Activated CD4-positive, alpha-beta T cell treated with anti-CD3 and anti-CD28 coated beads, Interleukin-2, amount 50 U/mL, for 24 hours (primary cell): ENCODE measurements at places on chromosomes 7 and 10.

DNA sequence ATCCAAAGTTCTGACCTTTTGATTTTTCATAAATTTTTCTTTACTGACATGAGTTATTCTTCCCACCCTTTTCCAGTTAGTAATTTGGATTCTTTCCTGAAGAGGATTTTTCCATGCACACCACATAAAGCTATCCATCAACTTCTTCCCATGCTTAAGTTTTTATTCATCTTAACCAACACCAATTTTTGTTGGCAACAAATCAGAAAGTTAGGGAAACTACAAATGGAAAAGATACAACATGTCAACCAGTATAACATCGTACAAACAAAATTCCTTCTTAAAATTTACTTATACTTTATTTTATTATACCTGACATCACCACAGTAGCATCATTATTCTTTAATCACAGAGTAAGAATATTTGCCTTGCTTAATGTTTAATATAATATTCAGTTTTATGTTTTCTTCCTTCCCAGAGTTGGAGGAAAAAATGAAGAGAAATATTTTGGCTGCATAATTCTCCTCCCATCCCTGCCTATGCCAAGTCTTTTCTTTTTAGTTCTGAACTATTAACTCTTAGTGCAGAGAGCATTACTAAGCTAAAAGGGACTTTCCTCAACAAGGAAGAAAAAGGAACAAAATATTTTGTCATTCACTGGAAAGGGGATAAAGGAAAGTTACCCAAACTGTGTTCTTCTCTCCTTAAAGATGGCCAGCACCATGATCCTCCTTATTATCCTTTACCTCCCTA, 67.5 kb upstream of the MEOX2 start:
- no peak for DNase-seq

DNA sequence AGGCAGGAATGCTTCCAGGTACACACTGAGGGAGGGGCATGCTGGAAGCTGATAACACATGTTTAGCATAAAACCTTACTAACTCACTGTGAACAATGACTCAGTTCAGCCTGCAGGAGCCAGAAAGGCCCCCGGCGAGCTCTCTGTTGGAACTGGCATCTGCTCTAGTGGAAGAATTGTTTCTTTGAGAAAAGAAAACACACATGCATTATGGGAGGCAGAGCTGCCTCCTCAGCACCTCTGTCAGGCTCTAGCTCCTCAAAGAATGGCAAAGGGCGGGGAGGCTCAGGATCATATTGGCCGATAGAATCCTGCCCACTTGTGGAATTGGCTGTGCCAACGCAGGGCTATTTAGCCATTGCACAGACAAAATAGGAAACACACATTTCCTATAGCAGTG, 338.3 kb downstream of the CXCL12 start:
- DNase-seq, result no peak

DNA sequence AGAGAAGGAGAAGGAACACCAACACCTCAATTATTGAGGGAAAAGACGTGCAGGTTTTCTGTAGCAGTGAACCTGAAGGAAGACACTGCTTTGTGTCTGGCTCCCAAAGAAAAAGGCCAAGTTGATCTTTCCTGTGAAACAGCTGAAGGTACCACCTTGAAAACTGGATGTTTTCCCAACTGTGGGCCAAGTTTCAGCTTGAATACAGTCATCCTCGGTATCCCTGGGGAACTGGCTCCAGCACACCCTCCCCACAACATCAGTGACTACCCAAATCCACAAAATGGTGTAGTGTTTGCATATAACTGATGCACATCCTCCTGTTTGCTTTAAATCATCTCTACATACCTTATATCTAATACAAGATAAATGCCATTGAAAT, 297.0 kb upstream of the PITRM1 start:
- no peak for DNase-seq

DNA sequence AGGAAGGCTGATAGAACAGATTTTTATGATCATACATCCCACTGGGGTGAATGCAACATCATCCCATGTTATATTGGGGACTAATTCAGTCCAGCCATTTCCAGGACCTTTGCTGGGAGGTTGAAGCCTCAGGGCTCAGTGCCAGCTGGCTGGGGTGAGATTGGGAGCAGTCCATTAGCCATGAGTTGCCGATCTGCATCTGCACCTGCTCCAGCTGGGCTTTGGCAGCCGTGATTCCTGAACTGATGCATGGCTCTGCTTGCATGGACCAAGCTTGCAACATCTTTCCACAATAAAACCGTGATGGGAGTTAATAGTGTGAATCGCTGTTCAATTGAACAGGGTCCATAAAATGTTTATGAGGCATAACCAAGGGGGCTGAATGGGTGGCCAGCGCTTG, 346.9 kb downstream of the TYW1 start:
- DNase-seq, result no peak

GRCh38 chr10:7373039-7373438, 37.8 kb downstream of the SFMBT2 start:
- DNase-seq, result no peak

DNA sequence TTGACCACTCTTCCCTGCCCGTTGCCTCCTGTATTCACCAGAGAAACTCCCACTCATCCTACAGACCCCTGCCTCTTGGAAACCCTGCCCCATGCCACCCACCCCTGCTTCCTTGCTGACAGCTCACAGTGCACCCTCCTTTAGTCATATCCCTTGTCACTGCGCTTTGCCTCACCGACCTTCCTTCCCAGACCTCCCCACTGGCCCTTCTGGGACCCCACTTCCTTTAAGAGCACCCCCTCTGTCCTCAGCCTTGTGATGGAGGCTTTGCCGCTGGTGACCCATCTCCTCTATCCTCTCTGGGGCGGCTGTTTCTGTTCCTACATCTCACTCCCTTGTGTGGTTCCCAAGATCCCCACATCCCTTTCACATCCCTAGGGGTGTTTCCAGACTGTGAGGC, 92.8 kb upstream of the ZMIZ1 start:
- no peak for DNase-seq

GRCh38 chr7:81692146-81692905, 77.5 kb downstream of the HGF start:
- no peak for DNase-seq

DNA sequence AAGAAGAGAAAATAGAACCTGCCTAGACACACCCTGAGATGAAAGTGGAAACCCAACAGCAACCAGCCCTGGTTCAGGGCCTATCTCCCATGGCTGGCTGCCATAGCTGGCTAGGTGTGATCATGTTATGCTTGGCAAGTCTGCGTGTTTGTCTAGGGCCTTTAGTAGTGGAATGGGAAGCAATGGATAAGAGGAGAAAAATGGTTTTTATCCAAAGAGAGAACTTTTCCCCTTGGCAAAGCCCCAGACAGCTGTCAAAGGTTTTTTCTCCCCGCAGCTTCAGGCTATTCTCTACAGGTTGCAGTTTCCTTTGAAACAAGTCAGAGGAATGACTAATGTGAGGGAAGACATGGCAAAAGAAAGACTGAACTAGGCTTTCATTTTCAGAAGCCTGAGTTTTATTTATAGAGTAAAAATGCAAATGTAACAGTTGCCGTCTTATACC, 161.5 kb downstream of the SEMA3D start:
- no peak for DNase-seq

DNA sequence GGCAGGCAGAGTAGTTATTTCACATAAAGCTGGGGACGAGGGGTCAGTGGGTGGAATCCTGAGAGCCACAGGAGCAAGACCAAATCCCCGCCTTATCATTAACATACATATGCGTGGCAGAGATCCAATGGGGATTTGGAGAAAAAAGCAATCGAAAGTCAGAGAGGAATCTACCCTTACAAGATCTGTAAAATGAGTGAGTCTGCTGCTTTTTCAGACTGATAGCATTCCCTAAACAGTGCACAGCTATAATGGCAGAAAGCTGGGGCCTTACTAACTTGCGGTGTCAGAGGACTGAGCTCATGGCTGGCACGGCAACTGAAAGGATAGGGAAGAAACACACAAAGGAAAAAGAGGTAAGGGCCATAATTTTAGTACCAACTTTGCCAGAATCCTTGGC, 25.0 kb downstream of the GPR22 start:
- no peak for DNase-seq

DNA sequence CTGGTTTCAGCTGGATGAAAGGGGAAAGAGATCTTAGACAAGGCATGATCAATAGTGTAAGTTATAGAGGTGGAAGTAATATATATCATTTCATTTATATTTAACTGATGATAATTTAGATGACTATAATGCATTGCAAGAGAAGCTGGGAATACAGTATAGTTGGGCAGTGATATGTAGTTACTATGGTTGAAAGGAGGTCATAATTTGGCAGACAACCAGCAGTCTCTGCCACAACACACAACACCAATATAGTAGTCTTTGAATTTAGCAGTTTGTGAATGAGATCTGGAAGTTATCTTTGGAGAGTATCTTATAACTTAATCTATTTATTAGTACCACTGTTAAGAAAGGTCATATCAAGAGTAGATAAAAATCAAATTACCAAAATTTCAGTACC, 39.9 kb downstream of the TAX1BP1 start:
- DNase-seq, result no peak

DNA sequence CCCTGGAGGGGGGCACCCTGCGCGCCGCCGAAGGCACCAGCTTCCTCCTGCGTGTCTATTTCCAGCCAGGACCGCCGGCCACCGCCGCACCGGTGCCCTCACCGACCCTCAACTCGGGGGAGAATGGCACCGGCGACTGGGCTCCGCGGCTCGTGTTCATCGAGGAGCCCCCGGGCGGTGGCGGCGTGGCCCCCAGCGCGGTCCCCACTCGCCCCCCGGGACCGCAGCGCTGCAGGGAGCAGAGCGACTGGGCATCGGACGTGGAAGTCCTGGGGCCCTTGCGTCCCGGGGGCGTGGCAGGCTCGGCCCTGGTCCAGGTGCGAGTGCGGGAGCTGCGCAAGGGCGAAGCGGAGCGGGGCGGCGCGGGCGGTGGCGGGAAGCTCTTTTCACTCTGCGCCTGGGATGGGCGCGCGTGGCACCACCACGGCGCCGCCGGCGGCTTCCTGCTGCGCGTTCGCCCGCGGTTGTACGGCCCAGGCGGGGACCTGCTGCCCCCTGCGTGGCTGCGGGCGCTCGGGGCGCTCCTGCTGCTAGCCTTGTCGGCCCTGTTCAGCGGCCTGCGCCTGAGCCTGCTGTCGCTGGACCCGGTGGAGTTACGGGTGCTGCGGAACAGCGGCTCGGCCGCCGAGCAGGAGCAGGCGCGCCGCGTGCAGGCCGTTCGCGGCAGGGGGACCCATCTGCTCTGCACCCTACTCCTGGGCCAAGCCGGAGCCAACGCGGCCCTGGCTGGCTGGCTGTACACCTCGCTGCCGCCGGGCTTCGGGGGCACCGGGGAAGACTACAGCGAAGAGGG, 594 bp downstream of the CNNM1 start:
- no peak for DNase-seq

DNA sequence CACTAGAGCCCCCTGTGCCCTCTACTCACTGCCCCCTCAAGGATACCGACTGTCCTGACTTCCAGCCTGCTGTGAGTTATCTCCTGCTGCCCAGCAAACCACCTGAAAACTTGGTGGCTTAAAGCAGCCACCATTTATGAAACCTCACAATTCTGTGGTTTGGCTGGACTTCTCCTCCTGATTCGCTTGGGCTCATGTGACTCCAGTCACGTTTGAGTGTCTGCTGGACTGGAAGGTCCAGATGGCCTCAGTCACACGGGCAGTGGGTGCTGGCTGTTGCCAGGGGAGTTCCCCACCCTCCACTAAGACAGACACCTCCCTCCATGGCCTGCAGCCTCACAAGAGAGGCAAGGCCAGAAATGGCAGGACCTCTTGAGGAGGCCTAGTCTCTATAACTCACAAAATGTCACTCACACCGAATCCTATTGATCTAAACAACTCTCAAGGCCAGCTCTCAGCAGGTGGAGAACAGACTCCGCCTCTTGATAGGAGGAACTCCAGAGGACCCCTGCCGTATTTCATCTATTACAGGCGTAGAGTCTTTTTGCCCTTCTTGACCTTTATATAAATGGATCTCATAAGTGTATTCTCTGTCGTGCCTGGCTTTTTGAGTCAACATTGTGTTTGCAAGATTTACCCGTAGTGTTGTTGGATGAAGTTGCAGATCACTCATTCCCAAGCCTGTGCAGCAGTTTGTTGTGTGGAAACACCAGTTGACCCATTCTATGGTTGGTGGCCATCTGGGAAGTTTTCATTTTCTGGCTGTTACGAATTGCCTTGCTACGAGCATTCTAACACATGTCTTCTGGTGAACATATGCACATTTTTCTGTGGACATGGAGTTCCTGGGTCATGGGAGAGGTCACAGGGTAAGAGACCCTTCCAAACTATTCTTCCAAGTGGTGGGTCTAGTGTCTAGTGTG, 48.3 kb downstream of the ZMIZ1 start:
- DNase-seq, result no peak

GRCh38 chr10:116444527-116445142, 17.0 kb downstream of the PNLIPRP3 start:
- DNase-seq, result no peak

DNA sequence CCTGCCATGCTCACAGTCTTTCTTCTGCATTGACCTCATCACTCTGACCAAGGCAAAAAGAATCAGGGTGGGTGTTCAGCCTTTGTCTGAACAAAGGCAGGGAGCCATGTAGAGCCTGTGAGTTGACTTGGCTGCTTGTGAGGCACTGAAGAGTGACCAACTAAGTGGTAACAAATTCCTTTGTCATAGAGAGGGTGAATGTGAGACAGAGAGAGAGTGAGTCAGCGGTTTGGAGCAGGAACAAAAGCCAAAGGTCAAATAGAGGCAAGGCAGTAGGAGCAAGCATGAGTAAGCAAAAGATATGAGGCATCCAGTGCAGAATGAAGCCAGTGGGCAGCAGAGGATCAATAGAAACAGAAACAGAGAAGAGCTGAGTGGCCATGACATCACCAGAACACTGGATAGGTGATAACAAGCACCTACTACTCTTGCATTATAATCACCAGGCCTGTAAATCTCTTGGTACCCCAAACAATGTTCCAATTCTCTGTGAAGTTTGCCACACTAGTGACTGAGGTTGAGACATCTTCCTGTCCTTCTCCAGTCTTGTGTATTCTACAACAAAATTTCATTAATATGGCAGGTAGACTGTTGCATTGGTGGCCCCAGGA, 116.2 kb upstream of the LAMB4 start:
- DNase-seq, result no peak

DNA sequence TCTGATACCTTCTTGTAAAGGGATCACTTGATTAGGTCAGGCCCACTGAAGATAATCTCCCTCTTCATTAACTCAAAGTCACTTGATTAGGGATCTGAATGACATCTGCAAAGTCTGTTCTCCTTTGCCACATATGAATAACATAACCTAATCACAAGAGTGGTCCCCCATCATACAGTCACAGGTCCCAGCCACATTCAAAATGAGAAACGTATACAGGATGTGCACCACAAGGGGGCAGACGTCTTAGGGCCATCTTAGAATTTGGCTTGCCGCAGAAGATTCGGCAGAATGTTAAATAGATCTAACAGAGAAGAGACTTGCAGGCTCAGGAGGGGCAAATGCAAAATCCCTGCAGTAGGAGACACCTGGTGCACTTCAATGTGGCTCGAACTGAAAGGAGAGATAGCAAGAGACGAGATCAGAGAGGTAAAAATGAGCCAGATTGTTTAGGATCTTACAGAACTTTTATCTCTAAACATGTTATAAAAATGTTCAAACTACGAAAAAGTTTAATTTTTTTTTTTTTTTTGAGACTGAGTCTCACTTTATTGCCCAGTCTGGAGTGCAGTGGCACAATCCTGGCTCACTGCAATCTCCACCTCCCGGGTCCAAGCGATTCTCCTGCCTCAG, 10.4 kb upstream of the SMC3 start:
- peak; percentile 25 for DNase-seq
